ENCODE measurements at places on chromosomes 6 and 20. TPM values are rescaled to one million over a fixed set of nuclear protein-coding genes. Genes with fewer than 3 reads are reported as not detected.

- H3K27ac ChIP-seq, result no peak overlapping the region
- H3K4me1 ChIP-seq, result no peaks in the 10 kb centered on the region
- H3K27me3 ChIP-seq, result no peaks in the 10 kb centered on the region
- peak; percentile 77 for DNase-seq
- H3K4me3 ChIP-seq, result no peak overlapping the region
- H3K36me3 ChIP-seq, result no peaks in the 10 kb centered on the region
Observed at GRCh38 chr6:34161857-34162515, 16.1 kb upstream of the GRM4 start.

DNA sequence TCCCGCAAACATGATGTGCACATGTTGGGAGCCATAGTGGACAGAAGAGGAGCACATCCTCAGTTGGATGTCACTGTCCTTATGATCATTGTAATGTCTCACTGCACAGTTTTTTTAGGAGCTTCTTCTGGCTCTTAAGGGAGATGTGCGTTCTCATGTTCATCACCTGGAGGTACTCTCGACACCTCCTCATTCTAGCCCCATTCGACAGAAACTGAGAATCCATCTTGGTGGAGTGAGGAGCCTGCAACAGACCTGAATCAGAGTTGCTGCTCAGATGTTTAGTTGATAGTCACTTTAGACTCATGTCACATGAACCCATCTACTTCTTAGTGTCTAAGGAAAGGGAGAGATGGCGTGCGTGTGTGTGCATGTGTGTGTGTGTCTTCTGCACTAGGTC is 2.3 kb upstream of the BMP6 start:
- no peak overlapping the region for H3K27ac ChIP-seq
- H3K36me3 ChIP-seq, result no peaks in the 10 kb centered on the region

DNA sequence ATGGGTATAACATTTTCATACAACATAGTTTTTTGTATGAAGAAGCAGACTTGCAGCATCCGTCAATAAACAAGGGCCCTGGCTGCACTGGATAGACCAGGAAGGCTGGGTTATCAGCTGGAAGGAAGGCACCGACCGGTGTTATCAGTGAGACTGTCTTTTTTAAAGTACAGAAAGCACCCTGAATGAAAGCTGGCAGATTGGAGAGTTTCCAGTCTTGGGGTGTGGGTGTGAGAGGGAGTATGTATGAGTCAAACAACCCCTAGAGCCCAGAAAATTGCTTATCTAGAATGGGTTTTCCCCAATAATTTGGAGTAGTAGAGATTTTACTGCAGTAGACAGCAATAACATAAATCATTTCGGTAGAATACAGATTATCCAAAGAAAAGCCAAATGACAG is 42.4 kb downstream of the TXLNB start:
- DNase-seq, result no peak
- no peaks in the 10 kb centered on the region for H3K27me3 ChIP-seq
- H3K4me3 ChIP-seq, result no peak overlapping the region
- no peaks in the 10 kb centered on the region for H3K36me3 ChIP-seq
- H3K27ac ChIP-seq, result no peak overlapping the region

GRCh38 chr6:487956-488355 is 96.4 kb downstream of the IRF4 start:
- H3K4me1 ChIP-seq, result no peaks in the 10 kb centered on the region
- no peak overlapping the region for H3K27ac ChIP-seq
- no peak for DNase-seq

GRCh38 chr6:47672816-47673215 is 25.6 kb upstream of the ADGRF4 start:
- H3K4me3 ChIP-seq, result no peak overlapping the region
- no peak for DNase-seq
- no peaks in the 10 kb centered on the region for H3K4me1 ChIP-seq
- no peaks in the 10 kb centered on the region for H3K27me3 ChIP-seq

DNA sequence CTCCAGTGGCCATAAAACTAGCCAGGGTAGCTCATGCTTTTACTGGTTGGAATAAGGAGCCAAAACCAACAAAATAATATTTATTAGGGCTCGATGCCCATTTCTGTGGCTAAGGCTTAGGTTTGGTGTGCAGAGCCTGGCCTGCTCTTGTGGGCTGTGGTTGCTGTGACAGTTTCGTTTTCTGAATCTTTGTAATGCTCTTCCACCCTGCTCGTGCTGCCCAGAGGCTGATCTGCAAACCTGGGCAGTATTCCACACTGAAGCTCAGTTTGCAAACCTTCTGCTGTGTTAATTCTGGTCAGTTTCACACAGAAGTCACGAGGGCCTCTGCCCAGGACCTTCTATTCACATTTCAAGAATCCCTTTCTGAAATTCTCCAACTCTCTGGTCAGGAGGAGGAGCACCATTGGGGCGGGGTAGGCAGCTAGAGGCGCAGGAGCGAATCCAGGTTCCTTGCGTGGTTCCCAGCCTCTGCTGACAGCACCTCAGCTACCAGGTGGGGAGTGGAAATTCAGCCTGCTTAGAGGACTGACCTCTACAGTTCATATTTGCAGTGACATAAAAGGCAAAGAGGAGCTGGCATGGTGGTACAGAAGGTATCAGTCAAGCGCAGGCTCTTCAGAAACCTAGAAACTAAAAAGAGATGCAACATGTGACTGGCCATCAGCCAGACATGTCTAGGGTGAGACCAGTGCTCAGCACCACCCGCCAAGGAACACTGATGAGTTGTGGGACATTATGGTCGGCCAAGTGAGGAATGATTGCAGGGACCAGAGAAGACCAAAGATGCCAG is 14.3 kb upstream of the C20orf144 start:
- no peak for DNase-seq
- H3K4me3 ChIP-seq, result no peak overlapping the region
- no peaks in the 10 kb centered on the region for H3K27me3 ChIP-seq
- H3K36me3 ChIP-seq, result peaks cover 21% of the 10 kb centered on the region

The C20orf202 gene
- not detected for total RNA-seq

The TTK gene
- total RNA-seq, result 2.5 TPM

Measured in vagina (tissue), 2 donors.